ENCODE measurements at places on chromosomes 4 and X.
A peak's percentile ranks its signal among the peaks of the same experiment; 100 is the strongest.

DNA sequence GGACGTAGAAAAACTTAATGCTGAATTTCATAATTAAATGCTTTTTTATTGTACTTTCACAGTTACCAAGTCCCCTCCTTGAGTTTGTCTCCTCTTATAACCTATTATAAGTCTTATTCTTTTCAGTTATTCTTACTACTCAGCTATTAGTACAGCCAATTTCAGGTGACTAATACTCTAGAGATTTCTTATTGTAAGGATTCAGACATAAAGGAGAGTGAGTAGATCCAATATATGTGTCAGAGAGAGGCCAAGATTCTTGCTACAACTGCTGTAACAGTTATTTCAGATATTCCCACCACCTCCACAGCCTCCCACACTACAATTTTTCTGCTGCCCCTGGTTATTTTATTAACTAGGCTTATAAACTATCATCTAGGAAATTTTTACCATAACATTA, 274.5 kb downstream of the GPAT3 start:
- DNase-seq, result no peak

DNA sequence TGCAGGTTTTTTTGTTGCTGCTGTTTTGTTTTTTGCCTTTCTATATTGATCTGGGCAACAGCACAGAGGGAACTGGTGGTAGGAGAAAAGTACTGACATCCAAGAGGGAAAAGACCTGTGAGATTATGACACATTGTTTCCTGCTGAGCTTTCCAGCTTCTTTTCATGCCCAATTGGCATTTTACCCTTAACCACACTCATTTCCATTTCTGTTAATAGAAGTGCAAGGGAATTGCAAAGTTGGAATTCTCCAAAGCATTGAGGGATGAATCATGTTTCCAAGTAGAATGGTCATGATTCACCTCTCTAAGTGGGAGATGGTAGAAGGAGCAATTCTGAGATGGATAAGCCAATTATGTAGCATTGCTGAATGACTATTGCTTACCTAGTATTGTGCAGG, 161.5 kb downstream of the PPARGC1A start:
- peak; percentile 58 for DNase-seq

DNA sequence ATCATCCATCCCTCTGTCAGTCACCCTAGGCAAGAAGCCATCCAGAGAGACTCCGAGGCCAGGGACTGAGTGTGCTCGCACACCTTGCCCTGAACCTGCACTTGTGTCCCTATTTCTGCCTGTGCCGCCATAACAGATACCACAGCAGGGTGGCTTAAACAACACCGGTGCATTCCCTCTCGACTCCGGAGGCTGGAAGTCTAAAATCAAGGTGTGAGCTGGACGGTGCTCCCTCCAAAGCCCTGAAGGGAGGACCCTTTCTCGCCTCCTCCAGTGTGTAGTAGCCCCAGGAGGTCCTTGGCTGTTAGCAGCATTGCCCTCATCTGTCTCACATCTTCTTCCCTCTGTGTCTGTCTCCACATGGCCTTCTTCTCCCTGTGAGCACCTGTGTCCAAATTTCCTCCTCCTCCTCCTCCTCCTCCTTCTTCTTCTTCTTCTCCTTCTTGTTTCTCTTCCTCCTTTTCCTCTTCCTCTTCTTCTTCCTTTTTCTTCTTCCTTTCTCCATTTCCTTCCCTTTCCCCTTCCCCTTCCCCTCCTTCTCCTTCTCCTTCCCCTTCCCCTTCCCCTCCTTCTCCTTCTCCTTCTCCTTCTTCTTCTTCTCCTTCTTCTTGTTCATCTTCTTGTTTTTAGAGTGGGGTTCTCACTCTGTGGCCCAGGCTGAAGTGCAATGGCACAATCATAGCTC, 98.1 kb upstream of the ENPP6 start:
- no peak for DNase-seq

- DNase-seq, result no peak
Observed at GRCh38 chr4:7191546-7192251, 639 bp upstream of the SORCS2 start.

GRCh38 chrX:92241249-92241648, 462.1 kb downstream of the PCDH11X start:
- no peak for DNase-seq

DNA sequence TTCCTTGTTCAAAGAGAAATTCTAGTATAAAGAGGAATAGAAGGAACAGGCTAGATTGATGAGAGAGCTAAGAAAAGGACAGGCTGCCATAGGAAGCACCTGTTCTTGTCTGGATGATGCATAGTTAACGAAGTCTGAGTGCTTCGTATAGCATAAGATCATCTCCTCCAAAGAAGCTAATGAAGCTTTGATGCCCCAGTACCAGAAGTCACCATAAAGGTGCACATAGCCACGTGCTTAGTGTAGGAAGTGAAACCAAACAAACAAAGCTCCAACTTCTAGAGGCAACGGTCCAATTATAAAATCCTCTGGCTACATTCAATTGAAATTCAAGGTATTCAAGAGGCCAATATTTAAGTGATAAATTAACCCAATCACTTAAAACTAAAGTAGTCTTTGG, 31.0 kb downstream of the AFAP1 start:
- no peak for DNase-seq

- DNase-seq, result no peak
Observed at GRCh38 chr4:158481811-158482210, 39.9 kb upstream of the RXFP1 start.

DNA sequence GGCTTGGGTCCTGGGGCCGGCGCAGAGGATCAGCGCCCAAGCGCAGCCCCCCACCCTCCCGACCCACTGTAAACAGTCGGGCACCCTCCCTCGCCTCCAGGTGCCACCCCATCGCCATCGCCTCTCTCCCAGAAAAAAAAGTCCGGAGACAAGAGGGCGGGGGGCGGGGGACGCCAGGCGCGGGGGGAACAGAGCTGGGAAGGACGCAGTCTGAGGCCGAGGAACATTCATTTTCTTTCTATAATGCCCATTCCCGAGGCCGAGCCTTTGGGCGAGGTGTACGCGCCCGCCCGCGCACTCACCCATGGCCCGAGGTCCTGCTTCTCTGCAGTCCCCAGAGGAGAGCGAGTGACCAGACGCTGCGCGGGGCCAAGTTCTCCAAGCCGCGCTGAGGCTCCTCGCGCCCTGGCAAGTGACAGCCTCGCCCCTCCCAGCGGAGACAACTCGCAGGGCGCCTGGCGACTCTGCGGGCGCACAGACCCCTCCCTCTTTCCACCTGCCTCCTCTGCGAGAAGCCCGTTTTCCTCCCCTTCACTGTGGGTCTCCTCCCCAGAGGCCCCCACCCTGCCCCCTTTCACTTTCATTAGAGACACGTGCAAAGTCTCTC, 63.5 kb upstream of the WDR17 start:
- peak; percentile 37 for DNase-seq

DNA sequence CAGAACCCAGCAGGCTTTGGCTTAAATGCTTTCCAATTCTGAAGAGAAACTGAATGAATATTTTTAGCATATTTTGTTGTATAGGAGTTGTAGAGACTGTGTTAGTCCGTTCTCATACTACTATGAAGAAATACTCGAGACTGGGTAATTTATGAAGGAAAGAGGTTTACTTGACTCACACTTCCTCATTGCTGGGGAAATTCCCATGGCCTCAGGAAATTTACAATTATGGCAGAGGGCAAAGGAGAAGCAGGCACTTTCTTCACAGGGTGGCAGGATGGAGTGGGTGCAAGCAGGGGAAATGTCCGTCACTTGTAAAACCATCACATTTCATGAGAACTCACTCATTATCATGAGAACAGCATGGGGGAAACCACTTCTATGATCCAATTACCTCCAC, 291.7 kb downstream of the PACRGL start:
- DNase-seq, result no peak

- DNase-seq, result no peak
Observed at GRCh38 chr4:166822386-166822785, 411.9 kb downstream of the SPOCK3 start.

GRCh38 chrX:136115904-136116297, 31.4 kb upstream of the FHL1 start:
- DNase-seq, result no peak

DNA sequence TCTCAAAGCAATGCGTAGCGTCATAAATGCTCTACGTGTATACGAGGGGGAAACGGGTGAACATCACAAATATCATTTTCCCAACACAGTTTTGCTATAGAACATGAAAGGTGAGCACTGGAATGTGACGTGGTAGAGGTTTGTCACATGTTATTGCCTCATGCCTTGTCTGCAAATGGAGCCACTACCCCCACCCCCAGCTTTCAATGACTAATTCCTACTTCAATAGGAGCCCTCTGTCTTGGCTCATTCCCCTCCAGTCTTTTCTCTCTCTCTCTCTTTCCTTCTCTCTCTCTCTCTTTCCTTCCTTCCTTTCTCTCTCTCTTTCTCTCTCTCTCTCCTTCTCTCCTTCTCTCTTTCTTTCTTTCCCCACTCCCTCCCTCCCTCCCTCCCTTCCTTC, 127.0 kb downstream of the STOX2 start:
- no peak for DNase-seq

DNA sequence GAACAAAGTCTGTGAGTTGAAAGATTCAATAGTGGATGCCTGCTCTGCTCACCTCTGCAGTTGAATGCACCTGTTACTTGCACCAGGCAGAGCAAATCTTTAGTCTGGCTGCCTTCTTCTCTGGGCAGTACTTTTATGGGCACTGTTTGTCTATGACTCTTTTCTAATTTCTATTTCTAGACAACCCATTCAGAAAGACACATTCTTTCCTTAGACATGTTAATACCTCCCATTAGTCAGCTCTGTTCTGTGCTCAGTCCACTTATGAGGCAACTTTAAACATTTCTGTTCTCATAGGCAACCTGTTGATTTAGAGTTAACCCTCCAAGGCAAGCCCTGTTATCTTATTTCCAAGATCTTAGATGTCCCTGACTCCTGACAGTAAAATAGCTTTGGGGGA, 108.9 kb downstream of the SYNPO2 start:
- DNase-seq, result peak; percentile 21

DNA sequence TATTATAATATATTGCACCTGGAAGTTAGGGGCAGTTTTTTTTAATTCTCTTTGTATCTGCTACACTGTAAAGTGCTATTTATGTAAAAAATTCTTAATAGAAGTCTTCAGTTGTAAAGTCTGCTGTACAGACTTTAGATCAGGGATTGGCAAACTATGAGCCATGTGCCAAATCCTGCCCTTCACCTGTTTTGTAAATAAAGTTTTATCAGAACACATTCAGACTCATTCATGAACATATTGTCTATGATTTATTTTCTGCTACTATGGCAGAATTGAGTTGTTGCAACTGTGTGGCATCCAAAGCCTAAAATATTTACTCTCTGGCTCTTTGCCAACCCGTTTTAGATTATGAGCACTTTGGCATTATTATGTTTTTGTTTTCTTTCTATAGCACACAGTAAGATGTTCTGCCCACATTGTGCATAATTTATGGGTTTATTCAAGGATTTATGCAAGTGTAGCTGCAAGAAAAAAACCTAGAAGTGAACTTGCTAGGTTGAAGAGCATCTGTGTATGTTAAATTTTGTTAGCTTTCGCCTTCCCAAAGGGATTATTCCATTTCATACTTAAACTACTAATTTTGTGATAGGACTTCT, 56.9 kb downstream of the CLCN3 start:
- DNase-seq, result no peak

GRCh38 chrX:118773782-118774181, 46.4 kb downstream of the IL13RA1 start:
- no peak for DNase-seq

DNA sequence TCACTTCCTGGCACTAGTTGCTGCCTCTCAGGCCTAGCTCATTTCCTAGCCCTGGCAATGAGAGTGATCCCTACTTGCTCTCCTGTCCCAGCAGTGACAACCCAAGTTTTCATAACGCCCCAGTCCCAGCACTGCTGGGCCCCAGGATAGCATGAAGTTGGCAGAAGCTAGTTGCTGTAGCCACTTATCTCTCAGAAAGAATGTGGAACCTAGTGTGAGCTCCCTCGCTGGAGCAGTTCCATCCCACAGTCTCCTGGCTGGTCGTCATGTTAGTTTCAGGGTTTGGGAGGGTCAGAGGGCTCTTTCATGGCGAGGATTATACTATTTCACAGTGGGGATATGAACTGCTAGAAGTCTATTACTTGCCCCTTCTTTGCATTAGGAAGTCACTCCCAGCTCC, 5.1 kb downstream of the PF4 start:
- peak; percentile 10 for DNase-seq

DNA sequence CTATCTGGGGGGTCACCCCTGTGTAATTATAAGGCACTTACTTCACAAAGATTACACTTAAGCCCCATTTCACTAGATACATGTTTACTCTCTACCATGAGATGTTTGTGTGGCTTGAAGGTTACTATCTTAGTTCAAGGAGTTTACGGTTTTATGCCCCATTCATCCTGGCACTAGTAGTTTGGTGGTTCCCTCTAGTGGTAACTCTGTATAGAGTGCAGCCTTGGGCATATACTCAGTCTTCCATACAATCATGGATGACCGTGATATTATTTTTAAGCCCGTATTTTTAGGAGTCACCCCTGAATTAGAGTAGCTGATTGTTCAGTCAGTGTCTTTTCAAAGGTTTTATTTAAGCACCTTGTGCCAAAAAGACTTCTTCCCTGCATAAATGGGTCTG, 109.9 kb upstream of the FAM47C start:
- no peak for DNase-seq

GRCh38 chr4:149793459-149793858, 22.2 kb downstream of the IQCM start:
- no peak for DNase-seq

DNA sequence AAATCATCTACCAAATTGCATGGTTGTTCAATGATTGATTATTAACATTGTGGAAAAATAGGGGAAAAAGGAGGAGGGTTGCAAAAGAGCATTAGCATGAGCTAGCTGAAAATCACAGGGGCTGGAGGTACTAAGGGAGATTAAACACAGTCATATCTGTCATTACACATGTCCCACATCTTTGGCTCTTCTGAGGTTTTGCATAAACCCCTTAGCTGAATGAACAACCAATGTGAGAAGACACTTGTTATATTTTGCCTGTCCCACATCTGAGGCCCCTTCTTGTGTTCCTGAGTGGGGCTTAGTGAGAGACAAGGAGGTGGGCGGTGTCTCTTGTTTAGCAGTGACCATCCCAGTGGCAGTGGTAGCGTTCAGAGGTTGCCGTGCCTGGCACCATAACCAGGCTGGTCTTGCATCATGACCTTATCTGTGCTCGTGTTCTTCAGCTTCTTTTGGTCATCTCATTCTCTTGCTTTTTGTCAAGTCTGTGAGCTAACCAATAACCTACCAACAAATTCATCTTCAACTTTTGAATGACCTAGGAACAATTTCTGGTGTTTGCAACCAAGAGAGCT, 95.6 kb downstream of the MID1IP1 start:
- DNase-seq, result no peak

GRCh38 chrX:48540028-48540375, 488 bp downstream of the TBC1D25 start:
- DNase-seq, result peak; percentile 37

GRCh38 chr4:78002260-78002659, 54.9 kb upstream of the FRAS1 start:
- DNase-seq, result no peak

DNA sequence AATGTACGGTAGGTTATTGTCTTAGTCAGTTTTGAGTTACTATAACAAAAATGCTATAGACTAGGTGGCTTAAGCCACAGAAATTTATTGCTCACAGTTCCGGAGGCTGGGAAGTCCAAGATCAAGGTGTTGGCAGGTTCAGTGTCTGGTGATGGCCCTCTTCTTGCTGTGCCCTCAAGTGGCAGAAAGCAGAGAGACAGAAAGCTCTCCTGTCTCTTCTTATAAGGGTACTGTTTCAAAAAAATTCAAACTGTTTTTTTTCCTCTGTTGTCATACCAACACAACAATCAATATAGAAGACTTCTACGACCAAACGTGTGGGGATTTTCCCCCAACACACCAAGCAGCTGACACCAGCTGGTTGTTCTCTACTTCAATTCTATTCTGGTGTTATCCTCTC, 53.4 kb downstream of the ADGRG4 start:
- no peak for DNase-seq
